ENCODE measurements at places on chromosomes 4 and X.

- DNase-seq = no peak
These were observed at the start of gene CXCR3 for GRCh38 chrX:71618303-71618721. Gene CXCR3 (minus strand): TSS chrX:71618511. CDS start chrX:71618449, 62 bp downstream.

- DNase-seq = no peak
These were observed 33.8 kb upstream of the NPY2R start for GRCh38 chr4:155174668-155175067.

GRCh38 chr4:95021099-95021498 is 263.3 kb downstream of the BMPR1B start:
- DNase-seq = no peak

DNA sequence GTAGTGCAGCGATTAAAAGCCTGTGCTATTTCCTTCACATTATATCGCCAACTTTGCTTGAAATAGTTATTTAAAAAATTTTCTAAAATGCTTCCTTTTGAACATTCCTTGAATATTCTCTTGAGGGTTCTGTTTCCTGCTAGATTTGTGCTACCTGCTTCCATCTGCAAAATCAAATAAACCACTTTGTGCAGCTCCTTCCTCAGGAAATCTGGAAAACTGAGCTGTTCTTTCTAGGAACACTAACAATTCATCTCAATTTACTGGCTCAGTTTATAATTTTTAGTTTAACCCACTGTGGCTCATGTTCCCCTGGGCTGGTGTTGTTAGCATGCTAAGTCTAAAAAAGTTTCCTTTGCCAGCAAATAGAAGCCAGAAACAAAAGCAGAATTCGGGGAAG is 88.1 kb upstream of the LCORL start:
- no peak for DNase-seq

DNA sequence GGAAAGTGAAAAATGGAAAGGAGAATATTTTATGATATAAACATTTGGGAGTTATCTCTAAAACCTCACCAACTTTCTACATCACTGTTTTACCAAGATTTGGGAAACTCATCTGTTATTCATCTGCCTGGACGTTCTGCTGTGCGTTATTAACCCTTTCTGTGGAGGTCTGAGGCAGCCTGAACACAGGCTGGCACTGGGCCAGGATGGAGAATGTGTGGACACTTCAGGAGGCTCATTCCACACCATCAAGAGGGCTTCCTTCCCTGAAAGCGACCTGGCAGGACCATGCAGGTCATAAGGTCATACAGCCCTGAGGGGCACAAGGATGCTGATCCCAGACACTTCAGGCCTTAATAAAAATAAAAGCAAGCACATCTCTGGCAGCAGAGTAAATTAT is 31.2 kb upstream of the TMEM184C start:
- no peak for DNase-seq

DNA sequence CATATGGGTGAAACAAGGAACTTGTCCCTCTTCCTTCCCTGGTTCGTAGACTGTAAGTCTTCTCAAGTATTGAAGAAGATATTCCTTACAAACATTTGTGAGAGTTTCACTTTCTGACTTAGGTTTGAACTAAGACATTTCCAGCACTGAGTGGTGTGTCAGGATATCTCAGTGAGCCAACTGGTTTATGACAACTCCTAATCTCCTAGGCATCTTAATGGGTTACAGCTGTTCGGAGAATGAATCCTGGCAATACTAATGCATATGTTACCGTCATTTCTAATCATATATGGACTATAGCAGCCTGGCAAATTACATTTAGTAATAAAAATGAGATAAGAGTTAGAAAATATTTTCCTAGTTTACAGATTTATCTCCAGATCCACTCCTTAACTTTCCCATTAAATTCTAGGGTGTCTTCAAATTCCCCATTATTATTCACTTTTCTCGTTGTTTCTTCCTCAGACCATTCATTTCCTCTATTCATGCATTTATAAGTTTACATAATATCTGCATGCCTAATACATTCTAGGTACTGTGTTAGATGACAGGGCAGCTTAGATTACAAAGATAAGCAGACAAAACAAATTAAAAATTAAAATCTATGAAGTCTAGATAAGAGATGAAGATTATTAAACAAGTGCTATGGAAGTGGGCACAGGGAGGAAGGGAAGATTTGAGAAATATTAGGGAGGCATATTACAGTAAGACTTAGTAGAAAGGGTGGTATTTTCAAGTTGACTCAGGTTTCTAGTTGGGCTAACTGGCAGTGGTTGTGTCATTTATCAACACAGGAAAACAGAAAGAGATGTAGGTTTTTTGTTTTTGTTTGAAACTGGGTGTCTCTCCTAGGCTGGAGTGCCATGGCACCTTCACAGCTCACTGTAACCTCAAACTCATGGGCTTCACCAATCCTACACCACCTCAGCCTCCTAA is 173.9 kb downstream of the WDFY3 start:
- peak; percentile 75 for DNase-seq

DNA sequence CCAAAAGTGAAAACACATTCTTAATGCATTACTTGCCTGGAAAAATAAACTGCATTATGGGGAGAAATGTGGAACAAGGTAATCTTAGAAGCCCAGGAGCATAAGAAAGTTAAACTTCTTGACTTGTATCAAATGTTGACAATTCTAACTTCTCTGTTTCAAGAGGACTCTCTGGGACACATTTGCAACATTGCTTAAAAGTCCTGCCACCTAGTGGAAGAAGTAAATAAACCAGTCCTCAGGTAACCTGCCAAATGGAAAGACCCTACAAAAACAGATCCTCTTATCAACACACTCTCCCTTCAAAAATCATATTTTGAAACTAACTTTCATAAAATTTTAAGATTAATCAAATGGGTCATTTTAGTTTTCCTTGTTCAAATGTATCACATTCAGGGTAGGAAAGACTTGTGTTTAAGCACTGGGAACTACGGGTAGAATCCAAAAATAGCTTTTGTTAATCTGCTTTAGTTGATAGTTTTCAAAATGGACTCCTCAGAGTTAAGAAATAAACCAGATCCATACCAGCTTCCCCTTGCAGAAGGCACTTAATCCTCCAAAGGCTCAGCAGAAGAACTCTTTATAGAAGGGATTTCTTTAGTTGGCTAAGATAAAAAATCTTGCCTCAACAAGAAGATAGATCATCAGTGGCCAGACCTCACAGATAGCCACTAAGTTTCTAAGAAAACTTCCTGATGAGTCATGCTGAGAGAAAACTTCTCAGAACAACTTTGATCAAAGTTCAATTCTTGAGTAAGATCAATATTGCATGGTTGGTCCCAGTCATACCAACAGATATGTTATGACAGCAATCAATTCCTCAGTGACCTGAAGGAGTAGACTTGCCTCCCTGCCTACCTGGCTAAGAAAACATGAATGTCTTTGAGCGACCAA is 141.7 kb downstream of the HHIP start:
- peak; percentile 58 for DNase-seq

DNA sequence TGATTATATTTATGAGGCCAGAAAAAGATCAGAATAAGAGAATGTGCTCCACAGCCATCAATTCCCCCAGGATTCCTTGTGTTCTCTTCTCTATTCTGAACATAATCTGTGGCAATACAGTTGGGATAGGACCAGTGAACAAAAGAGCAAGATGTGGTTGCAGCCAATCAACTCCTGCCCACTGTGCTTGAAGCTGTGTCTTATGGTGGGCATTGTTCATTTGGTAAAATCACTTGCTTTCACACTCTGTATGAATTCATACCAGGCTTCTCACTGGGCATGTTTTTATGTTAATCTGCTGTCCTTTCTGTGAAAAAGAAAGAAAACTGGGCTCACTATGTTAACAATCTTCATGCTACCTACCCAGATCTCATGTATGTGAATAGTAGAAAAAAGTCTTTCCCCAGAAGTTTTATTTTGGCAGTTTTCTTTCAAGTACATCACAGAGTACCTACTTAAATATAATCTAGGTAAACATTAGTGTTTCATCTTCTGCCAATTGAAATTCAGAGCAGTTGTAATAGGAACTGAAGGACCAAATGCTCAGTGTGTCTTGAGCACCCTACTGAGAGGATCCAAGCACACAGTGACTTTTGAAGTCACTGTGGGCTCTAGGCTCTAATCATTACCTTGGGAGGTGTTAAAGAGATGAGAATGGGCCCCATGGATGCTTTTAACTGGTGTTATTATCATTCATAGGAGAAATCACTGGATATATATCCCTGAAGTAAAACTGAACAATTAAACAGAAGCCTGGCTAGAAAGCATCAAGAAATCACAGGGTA is 429.2 kb upstream of the TRAM1L1 start:
- DNase-seq = no peak
